Pons (tissue), 1 donor: ENCODE measurements at places on chromosomes 4 and X.

DNA sequence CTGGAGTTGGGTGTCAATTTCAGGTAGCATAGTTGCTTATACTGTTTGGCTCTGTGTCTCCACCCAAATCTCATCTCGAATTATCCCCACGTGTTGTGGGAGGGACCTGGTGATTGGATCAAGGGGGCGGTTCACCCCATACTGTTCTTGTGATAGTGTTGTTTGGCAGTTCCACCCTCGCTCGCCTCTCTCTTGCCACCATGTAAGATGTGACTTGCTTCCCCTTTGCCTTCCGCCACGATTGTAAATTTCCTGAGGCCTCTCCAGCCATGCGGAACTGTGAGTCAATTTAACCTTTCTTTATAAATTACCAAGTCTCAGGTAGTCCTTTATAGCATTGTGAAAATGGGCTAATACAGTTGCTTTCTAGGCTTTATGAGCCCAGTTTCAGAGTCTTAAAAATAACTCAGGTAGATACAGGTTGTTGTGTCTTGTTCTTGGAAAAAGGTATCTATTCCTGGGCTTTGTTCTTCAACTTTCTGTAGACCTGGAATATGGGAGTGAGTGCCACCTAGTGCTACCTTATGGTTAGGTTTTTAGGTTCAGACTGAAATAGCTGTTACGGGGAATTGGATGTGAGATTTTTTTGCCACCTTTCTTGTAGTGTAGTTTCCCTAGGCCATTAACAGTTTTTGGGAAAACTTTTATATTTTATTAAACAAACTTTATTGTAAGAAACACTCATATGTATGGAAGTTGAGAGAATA is 15.6 kb downstream of the PGK1 start:
- DNase-seq = no peak

DNA sequence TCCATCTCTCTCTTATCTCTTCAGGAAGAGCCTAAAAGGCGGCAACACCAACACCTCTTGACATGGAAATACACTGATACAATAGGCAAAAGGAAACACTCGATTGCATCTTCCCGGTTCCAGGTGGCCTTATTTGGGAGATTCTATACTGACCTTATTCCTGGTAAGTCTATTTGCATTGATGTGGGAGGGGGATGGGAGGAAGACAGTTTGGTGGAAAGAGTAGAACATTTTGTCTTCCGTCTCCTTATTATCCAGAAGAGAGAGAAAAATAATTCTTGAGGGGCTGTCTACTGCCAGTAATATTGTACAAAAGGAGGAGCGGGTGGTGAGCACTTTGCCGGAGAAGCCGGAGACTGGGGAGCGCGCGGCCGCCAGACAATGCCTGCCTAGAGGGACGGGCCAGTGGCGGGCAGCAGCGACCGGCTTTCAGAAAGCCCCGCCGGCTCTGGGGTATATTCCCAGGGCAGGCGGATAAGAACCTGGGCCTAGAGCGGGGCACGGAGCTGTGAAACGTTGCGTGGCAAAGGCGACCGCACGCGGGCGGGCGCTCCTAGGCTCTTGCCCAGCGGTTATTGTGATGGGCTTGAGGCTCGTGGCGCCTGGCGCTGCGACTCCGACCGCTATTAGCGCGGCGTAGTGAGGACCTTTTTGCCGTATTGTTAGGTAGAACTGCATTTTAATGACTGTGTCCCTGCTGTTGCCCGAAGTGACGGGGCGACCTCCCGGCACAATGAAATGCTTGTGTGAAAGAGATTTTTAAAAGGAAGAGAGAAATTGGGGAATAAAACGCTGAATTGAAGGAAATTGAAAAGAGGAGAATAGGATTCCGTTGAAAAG is 518 bp downstream of the PRDM8 start:
- DNase-seq = peak; percentile 94

DNA sequence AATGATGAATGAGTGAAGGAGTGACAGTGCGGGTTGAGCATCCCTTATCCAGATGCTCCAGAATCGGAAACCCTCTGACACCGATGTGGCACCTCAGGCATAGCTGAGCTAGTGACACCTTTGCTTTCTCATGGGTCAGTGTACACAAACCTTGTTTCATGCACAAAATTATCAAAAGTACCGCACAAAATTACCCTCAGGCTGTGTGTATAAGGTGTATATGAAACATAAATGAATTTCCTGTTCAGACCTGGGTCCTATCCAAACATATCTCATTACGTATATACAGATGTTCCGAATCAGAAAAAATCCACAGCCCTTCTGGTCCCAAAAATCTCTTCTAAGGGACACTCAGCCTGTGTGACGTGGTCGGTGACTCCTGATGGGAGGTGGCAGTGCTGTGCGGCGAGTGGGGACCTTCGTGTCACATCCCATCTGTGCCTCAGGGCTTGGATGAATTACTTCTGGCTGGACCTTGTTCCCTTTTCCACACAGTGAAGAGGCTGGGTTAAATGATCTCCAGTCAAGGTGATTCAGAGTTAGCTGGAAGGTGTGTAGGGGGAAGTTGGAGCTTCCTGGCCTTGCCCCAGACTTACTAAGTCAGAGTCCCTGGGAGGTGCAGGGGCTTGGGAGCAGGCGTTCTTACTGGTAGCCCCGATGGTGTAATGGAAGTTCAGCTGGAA is 18.8 kb downstream of the RGS12 start:
- DNase-seq = no peak

GRCh38 chrX:139532834-139533233 is 2.3 kb downstream of the F9 start:
- DNase-seq = no peak

DNA sequence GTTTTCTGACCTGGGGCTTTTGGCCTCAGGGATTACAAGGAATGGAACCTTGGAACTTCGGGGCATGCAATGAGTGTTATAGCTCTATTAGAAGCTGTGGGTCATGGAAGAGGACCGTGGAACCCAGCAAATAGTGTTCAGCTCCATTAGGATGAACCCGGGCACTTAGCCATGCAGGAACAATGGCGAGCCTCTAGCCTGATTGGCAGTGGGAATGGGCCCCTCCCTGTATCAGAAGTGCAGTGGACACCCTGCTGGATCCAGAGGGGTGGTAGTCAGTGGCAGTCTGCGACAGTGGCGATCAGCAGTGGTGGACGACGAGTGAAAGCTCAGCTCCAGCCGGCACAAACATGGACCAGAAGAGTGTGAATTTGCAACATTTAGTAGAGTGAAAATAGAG is 315.4 kb upstream of the TECRL start:
- DNase-seq = no peak

DNA sequence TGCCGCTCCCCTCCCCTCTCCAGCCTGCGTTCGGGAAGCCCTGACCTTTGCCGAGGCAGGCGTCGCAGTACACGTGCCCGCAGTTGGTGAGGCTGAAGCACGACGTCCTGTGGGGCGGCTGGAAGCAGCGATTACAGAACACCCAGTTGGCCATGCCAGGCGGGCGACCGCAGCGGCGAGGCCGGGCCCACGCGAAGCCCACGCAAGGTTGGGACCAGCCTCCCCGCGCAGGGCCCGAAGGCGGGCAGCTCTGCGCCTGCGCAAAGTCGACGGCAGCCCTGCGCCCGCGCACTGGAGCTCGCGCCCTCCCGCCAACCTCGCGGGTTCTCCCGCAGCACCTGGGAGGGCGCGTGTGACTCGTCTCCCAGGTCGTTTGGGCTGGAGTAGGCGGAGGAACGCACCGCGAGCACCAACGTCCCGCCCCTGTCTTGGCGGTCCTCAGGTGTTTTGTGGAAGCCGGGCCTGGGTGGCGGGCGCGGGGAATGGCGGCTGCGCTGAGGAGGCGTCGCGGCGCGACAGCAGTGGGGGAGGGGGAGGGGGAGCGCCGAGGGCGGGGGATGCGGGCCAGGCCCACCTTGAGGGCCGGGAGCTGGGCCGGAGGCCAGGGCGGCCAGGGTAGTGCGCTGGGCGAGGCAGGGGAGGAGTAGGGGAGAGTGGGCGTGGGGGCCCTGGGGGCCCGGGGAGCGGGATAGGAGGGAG is at the start of gene RNF212:
TSS of gene RNF212 (minus strand) at position 254 of the 699 bp plus-strand sequence. CDS start at position 154, 100 bp downstream.
- DNase-seq = no peak

- DNase-seq = no peak
These were observed 108.3 kb upstream of the KLHL4 start for GRCh38 chrX:87409113-87409841.

DNA sequence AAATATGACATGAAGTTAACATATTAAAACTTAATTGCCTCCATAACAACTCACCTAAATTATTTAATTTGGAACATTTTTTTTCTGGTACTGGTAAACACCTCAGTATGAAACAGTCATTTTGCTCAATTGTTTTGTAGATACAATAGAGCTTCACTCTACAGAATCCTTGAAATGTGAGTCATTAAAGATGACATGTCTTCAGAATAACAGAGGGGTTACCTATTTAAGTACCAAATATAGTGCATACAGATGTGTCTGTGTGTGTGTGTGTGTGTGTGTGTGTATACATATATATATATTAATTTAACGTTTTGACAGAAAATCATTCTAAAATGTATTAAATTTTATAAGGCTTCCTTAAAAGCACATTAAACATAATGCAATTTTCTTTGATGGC is 297.6 kb downstream of the INPP4B start:
- no peak for DNase-seq

- no peak for DNase-seq
These were observed 7.4 kb downstream of the BDH2 start for GRCh38 chr4:103092245-103092644.

DNA sequence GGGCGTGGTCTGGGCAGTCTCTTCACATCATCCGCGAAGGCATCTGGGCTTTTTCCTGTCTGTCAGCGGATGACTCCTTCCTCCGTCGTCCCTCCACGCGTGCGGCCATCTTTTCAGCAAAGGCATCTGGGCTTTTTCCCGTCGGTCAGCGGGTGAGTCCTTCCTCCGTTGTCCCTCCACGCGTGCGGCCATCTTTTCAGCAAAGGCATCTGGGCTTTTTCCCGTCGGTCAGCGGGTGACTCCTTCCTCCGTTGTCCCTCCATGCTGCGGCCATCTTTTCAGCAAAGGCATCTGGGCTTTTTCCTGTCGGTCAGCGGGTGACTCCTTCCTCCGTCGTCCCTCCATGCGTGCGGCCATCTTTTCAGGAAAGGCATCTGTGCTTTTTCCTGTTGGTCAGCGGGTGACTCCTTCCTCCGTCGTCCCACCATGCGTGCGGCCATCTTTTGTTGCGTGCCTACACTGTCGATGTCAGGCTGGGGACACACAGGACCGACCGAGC is 12.3 kb upstream of the TMEM271 start:
- no peak for DNase-seq

GRCh38 chrX:2828959-2829411 is 255 bp downstream of the GYG2 start:
- DNase-seq = no peak

DNA sequence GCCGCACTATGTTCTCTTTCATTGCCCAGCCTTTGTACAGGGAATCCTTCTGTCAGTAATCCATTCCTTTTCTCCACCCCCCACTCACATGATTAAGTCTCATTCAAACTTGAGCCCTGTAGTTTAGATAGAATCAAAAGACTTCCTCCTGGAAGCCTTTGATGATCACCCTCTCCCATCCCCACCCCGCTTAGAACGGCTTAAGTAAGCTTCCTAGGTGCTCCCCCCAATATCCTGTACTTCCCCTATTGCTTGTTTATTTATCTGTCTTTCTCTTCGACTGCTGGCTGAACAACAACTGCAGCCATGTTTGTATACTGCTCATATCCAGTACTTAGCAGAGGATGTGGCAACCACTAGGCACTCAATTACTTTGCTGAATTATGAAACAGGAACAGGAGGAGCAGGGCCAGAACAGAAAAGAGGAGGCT is 38.5 kb upstream of the GPC3 start:
- no peak for DNase-seq

- DNase-seq = no peak
These were observed 247.3 kb downstream of the SPATA18 start for GRCh38 chr4:52298444-52298843.

GRCh38 chr4:7549866-7550265 is 115.1 kb upstream of the PSAPL1 start:
- DNase-seq = no peak

DNA sequence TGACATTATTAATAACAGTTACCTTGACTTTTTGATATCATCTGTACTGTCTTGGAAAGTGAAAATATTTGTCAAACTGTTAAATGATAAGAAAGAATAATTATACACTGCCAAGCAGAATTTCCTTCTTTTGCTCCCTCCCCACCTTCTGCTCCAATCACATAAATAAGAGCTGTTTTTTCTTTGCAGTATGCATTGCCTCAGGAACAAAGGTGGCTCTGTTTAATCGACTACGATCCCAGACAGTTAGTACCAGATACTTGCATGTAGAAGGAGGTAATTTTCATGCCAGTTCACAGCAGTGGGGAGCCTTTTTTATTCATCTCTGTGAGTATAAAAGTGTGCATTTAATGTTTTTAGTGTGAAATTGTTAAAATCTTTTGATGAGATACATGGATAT is 66.1 kb downstream of the CCKAR start:
- DNase-seq = peak; percentile 78

DNA sequence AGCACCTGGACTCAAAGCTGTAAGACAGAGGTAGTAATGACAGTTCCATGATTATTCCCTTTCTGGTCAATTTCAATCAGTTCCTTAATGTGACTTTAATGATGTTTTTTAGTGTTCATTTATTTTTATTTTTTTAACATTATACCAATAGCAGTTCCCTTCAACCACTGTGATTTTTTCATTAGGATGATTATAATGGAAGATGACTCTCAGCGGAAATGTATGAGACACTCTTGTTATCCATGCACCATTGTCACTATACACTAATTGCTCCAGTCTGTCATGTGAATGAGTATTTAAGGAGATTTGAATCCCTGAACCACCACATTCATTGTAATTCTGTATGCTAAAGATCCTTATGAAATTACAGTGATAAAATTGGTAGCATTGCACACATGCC is 2102.3 kb upstream of the AGA start:
- DNase-seq = no peak

DNA sequence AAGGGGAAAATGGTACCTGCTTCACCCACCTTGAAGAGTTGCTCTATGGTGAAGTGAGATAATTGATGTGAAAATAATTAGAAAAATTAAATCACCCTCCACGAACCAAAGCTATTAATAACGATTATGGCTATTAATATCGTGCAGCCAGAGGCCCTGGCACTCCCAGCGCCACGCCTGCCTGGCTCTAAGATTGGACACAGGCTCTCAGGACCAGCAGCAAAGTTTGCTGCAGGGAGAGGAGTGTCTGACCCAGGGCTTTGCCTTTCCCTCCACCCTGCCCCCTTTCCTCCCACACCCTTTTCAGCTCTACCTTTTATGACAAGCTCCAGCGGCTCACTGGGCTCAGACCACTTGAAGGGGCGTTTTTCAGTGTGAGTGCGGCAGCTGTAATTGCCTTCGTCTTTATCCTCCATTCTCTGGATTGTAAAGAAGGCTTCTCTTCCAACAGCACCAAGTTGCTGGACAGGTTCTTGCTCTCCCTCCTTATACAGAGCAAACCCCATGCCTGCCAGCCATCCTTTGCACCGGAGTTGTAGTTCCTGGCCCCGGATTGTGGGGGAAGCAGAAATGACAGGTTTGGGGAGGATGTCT is 11.5 kb downstream of the IGSF1 start:
- no peak for DNase-seq

GRCh38 chr4:127237581-127237980 is 395.2 kb upstream of the INTU start:
- DNase-seq = no peak

GRCh38 chrX:12789976-12790375 is 1.2 kb upstream of the PRPS2 start:
- peak; percentile 65 for DNase-seq
